Endothelial cell of umbilical vein (primary cell): ENCODE measurements at places on chromosomes 2 and 18. TPM values are rescaled to one million over a fixed set of nuclear protein-coding genes. Genes with fewer than 3 reads are reported as not detected.
A peak's percentile ranks its signal among the peaks of the same experiment; 100 is the strongest.

- no peaks in the 10 kb centered on the region for H3K36me3 ChIP-seq
- H3K27ac ChIP-seq, result no peak overlapping the region
- no peak overlapping the region for H3K4me3 ChIP-seq
- no peaks in the 10 kb centered on the region for H3K27me3 ChIP-seq
Observed at GRCh38 chr2:95042472-95043271, 17.2 kb downstream of the MAL start.

DNA sequence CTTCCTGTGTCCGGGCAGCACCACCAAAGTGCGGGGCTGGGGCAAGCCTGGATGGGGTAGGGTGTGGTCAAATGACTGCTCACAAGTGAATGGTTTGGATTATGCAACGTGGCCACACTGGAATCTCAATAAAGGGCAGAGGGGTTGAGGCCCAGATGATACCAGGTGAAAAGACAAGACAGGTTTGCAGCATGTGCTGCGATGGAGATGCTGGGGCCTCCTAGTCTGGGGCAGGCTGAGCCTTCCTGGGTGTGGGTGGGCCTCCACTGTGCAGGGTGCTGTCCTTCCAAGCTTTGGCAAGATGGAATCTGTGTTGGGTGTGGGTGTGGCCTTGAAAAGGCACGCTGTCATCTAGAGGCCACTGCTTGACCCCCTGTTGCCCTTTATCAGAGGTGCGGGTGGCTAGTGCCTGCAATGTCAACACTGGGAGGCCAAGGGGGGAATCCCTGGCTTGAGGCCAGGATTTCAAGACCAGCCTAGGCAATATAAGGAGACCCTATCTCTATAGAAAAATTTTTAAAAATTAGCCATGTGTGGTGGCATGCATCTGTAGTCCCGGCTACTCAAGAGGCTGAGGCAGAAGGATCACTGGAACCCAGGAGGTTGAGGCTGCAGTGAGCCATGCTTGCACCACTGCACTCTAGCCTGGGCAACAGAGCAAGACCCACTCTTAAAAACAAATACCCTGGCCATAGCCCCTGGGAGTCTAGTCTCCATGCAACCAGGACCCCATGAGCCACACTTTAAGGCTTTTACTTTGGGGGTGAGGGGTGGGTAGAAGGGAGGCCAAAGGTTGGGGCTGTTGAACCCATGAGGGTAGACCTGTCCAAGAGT, 13.8 kb downstream of the RRM2 start:
- H3K36me3 ChIP-seq, result peaks cover 3% of the 10 kb centered on the region
- no peaks in the 10 kb centered on the region for H3K27me3 ChIP-seq
- no peak overlapping the region for H3K27ac ChIP-seq
- DNase-seq, result no peak
- H3K4me1 ChIP-seq, result no peaks in the 10 kb centered on the region

DNA sequence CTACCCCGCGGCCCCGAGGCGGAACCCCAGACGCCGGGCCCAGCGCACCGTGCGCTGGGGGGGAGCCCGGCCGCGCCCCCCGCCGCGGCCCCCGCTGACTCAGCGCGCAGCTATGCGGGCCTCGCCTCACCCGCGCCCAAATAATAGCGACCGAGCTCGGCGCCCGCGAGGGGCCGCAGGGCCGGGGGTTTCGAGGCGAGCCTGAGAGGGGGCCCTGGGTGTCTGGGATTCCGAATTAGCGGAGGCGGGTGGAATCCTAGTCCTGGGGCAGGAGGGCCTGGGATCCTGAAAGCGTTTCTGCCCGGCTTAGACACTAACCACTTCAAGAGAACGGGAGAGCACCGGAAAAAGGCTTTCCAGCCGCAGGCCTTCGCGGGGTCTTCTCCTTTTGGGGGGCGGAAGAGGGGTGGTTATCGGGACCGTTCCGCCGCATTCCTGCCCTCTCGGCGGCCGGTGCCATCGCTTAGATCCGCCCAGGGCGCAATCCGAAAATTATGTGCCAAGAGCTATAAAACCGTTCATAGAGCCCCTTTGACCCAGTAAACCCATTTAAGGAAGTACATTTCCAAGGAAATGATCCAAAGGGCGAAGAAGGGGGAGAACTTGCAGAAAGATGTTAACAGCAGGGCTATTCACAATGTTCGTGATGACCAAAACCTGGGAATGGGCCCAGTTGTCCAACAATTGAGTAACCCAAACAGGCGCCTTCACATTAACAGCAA, 681 bp upstream of the ROCK2 start:
- peak overlapping the region; percentile 79 for H3K4me3 ChIP-seq
- no peaks in the 10 kb centered on the region for H3K27me3 ChIP-seq
- peak overlapping the region; percentile 98 for H3K27ac ChIP-seq
- peaks cover 25% of the 10 kb centered on the region for H3K4me1 ChIP-seq
- DNase-seq, result peak; percentile 80

DNA sequence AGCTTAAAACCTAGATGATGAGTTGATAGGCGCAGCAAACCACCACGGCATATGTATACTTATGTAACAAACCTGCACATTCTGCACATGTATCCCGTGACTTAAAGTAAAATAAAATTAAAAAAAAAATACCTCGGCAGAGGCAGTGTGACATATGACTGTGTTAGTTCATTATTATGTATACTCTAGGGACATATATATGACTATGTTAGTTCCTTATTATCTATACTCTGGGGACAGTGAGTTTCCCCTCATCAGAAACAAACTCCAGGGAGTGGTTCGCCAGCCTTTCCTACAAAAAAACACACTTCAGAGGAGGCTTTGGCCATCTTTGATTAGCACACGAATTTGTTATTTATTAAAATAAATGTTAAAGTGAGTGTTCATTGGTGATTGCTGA, 209.5 kb downstream of the PIEZO2 start:
- DNase-seq, result no peak
- no peaks in the 10 kb centered on the region for H3K27me3 ChIP-seq
- H3K27ac ChIP-seq, result no peak overlapping the region
- no peaks in the 10 kb centered on the region for H3K4me1 ChIP-seq
- no peak overlapping the region for H3K4me3 ChIP-seq

DNA sequence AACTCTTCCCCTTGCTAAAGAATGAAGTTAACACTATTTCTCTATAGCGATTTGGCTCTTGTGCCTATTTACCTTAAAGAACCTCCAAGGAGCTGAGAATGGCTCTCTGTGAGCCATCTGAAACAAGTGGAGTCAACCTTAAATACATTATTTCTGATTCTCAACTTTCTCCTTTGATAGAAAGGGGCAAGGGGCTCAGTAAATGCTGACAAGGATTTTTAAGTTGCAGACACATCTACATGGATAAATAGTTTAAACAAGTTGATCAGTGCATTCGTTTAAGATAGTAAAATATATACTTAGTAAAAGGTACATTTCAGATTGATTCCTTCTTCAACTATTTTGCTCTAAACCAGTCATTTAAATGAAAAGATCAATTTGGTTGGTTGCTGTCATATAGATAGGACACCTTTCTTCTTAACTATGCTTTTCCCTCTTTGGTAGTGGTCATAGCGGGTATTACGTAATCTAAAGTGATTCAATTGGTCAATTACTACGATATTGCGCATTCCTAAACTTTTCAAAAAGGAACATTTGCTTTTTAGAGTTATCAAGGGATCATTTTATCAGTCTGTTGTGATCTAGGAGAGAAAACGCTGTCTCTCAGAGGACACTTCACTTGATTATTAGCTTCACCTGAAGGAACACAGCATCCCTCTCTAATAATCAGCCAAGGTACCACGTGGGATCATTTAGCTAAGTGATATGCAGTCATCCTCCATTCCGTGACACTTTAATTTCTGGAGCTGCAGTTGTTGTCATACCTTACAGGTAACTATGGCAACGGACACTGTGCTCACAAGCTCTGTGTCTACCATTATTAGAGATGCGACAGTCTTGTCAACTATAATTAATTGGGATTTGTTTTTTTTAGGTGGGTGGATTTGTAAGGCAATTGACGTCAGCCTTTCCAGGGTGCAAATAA, 50.9 kb upstream of the KCNE4 start:
- H3K36me3 ChIP-seq, result no peaks in the 10 kb centered on the region
- no peak overlapping the region for H3K27ac ChIP-seq
- no peak overlapping the region for H3K4me3 ChIP-seq
- H3K27me3 ChIP-seq, result no peaks in the 10 kb centered on the region
- DNase-seq, result no peak

GRCh38 chr2:177520324-177520723, 127.8 kb downstream of the AGPS start:
- H3K27me3 ChIP-seq, result no peaks in the 10 kb centered on the region
- H3K27ac ChIP-seq, result no peak overlapping the region
- no peak for DNase-seq
- peaks cover 10% of the 10 kb centered on the region for H3K4me1 ChIP-seq
- H3K36me3 ChIP-seq, result peaks cover 4% of the 10 kb centered on the region

- no peaks in the 10 kb centered on the region for H3K36me3 ChIP-seq
- H3K27ac ChIP-seq, result no peak overlapping the region
- H3K4me1 ChIP-seq, result no peaks in the 10 kb centered on the region
- DNase-seq, result no peak
- H3K27me3 ChIP-seq, result no peaks in the 10 kb centered on the region
Observed at GRCh38 chr2:108268001-108268400, 20.7 kb upstream of the SULT1C2 start.

Gene POTEJ
- total RNA-seq, result 0.24 TPM in 1 of 2 replicates, not detected in the other

Gene GALM
- total RNA-seq, result 5.4 and 6.1 TPM in 2 replicates

Gene CCDC74A
- 6.8 and 7.0 TPM in 2 replicates for total RNA-seq

Gene WDR12
- total RNA-seq, result 65.6 and 67.1 TPM in 2 replicates

Gene HOXD9
- 3.5 and 3.9 TPM in 2 replicates for total RNA-seq

Gene CDK15
- total RNA-seq, result not detected in 2 replicates

Gene ANKAR
- total RNA-seq, result 4.3 and 4.5 TPM in 2 replicates

Gene SATB2
- total RNA-seq, result 1.1 and 1.6 TPM in 2 replicates
